ENCODE measurements at places on chromosomes 6 and 20.

GRCh38 chr6:28985462-28986164 lies 19.5 kb downstream of the ZNF311 start:
- DNase-seq = peak; percentile 48

DNA sequence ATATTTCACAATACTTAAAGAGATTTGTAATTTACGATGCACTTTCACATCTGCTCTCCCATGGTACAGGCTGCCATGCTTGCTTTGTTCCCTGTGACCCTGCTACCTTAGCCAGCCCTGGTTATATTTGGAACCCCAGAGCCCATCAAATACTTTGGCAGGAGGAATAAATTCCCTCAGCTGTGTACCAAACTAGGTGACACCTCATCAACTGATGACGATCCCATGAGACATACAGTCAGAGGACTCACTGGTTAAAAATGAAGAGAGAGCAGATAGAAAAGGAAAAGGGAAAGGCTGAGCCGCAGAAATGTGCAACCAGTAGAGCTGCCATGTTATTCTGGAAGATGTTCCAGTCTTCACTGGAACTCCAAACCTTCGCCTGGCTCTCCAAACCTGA lies 120.0 kb downstream of the SIM1 start:
- no peak for DNase-seq

DNA sequence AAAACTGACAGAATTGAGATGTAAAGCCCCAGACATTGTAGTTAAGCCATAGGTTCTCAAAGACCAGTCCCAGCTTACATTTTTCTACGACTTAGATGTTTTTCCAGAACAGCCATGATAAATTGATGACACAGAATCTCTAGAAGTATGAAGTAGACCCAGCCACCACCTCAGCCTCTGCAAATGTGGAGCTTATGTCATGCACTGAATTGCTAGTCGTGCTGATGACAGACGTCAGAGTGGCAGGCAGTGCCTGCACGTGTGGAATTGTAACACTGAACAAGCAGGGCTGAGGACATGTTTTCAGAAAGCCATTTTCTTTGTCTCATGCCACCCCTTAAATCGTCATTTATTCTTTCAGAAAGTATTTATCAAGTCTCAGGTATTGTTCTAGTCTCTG lies 72.4 kb upstream of the TMEM181 start:
- DNase-seq = no peak

GRCh38 chr6:38955861-38956260 lies 92.7 kb upstream of the GLP1R start:
- no peak for DNase-seq

DNA sequence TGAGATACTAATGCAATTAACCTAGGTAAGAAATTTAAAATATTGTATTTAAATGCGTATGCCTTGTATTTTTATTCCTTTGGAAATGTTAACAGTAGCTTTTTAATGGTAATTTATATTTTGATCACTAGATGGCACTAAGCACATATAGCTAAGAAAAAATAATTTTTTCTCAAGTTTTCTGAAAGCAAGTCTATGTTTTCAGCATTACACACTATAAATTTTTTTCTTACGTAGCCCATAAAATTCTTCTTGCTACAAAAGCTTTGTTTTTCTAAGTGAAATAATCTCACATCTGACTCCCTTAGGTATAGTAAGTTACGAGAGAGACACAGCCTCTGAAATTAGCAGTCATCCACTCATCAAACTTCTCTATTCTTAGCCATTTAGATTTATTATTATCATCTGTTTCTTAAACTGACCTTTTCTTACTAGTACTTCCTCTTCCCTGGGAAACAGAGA lies 35.7 kb downstream of the TSPYL4 start:
- no peak for DNase-seq
